ENCODE measurements at places on chromosomes 3 and 15. TPM values are rescaled to one million over a fixed set of nuclear protein-coding genes. Genes with fewer than 3 reads are reported as not detected.

Gene NAALADL2
- 1.6 TPM for total RNA-seq

Gene PTH1R
- 0.29 TPM for total RNA-seq

Gene PLA2G4F
- not detected for total RNA-seq

GRCh38 chr15:67937153-67937761 lies 97.4 kb upstream of the RNU6-1 start:
- no peak overlapping the region for H3K4me3 ChIP-seq
- H3K36me3 ChIP-seq, result peaks cover 4% of the 10 kb centered on the region
- no peak for DNase-seq
- H3K27ac ChIP-seq, result no peak overlapping the region
- H3K4me1 ChIP-seq, result peaks cover 5% of the 10 kb centered on the region

GRCh38 chr3:83946049-83946448 lies 1012.7 kb upstream of the CADM2 start:
- no peak for DNase-seq
- no peaks in the 10 kb centered on the region for H3K36me3 ChIP-seq
- H3K4me3 ChIP-seq, result no peak overlapping the region
- no peak overlapping the region for H3K27ac ChIP-seq
- no peaks in the 10 kb centered on the region for H3K4me1 ChIP-seq
- no peaks in the 10 kb centered on the region for H3K27me3 ChIP-seq

Data from glutamatergic neuron (in vitro differentiated cells).